ENCODE measurements at places on chromosomes 11 and 22.

DNA sequence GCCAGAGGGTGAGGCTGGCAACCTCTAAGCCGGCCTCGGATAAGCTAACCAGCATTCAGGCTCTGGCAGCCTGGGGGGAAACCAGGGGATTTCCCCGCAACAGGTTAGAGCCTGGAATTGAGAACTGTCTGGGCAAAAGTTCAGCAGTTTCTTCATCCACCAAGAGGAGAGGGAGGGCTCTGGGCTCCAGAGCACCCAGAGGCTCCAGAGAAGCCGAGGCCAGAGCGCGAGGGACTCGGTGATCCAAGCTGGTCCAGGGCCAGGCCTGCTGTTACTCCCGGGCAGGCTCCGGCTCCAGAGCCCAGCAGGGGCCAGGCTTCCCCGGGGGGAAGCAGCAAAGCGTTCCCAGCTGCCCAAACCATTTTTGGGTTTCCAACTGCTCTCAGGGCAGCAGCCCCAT is 13.3 kb upstream of the SH3BP1 start:
- no peak for DNase-seq

GRCh38 chr11:61961570-61962212 is 5.7 kb downstream of the FTH1 start:
- no peak for DNase-seq

DNA sequence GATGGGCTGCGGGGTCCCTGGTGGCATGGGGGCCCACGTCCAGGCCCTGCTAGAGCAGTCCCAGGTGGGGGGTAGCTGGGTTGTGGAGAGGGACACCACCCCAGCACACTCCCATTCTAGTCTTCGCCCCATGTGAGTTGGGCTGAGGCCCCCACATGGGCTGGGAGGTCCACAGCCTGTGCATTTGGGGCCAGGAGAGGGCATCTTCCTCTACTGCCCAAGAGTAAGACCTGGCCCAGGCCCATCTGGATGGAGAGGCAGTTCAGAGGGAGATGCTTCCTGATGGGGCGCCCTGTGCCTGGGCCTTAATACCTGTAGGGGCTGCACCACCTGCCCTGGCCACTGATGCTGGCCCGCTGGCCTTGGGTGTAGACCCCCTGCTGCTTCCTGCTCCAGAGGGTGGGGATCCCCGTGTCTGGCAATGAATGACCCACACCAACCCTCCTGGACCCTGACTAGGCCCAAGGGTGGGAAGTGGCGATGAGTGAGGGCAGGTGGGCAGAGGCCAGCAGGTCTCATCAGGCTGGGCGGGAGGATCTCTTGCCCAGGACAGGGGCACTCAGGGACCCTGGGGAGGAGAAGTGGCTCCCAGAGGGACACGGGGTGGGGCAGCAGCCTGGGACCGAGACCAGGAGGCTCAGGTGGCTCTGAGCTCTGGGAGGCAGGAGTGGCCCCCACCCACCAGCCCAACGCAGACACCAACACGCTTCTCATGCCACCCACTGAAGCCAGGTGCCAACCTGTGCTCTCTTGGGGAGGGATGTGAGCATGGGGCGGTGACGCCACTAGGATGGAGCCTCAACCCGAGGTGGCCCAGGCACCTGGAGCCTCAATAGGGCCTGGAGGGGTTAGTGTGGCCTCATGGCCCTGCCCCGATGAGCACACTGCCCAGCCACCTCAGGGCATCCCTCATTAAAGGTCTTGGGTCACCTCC is 17.4 kb upstream of the GNB1L start:
- no peak for DNase-seq

GRCh38 chr11:75029836-75030631 is 41.3 kb downstream of the NEU3 start:
- no peak for DNase-seq

DNA sequence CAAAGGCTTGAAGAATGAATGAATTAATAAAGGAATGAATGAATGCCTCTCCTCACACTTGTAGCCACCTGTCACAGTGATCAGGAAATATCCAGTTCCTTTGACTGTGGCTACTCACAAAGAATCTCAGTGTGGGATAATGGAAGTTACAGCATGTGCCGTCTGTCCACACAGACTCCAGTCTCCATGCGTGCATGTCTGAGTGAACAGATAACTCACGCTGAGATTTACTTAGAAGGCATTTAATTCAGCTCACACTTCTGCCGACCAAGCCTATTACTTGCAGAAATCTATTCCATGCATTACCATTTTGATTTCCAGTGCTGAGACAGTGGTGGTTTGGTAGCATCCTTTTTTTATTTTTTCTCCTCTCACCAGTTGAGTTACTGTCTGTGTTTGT is 32.3 kb upstream of the HMGXB4 start:
- no peak for DNase-seq

- no peak for DNase-seq
Observed at GRCh38 chr11:128669506-128670270, 24.2 kb upstream of the FLI1 start.

GRCh38 chr22:29854432-29854831 is 16.4 kb upstream of the ASCC2 start:
- DNase-seq = no peak

DNA sequence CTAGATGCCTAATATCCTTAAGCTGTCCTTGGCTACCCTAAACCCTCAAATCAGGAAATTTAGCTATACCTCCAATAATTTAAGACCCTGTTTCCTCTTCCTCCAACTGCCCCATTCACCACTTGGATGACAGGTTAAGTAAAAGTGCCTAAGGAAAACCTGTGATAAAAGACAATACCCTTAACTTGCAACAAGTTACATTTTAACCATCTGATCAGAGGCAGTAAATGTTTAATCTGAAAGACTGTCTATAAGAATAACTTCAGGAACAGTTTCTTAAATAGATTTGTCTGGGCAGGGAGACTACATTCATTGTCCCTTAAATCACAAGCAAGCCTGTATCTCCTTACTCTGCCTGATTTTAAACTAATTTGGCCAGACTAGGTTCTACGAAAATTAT is 129.1 kb downstream of the APOL5 start:
- no peak for DNase-seq

DNA sequence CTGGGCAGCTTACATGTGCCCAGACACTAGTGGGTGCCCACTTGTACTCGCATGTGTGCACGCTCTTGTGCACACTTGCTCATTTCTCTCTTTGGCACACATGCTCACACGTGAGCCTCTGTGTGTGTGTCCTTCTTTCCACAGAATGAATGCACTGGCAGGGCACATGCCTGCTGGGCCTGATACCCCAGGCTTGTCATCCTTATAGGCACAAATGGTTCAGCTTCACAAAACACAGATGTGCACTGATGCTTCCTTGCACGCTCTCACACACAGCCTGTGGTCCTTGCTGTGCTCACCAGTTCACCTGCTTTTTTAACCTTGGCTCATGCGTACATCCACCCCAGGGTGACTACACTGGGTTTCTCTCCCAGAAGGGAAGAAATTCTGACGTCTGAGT is 174.8 kb downstream of the BUD13 start:
- no peak for DNase-seq

DNA sequence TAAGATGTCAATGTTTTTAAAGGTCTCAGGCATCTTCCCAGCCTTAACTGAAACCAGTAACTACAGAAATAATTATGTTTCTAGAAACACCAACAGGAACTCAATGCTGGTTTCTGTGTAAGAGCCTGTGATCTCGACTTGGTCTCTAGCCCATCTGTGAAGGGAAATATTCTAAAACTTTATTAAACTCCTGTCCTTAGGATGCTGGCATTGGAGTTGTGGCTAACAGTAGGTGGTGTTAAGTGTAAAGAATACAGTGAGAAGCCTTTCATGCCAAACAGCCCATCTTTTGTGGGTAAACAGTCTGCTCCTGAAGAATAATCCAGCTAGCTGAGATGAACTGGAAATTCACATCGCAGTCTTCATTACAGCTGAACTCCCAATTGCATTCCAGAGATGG is 133.2 kb downstream of the ADAMTS15 start:
- DNase-seq = no peak

- no peak for DNase-seq
Observed at GRCh38 chr11:83611600-83611999, 325.4 kb upstream of the CCDC90B start.

DNA sequence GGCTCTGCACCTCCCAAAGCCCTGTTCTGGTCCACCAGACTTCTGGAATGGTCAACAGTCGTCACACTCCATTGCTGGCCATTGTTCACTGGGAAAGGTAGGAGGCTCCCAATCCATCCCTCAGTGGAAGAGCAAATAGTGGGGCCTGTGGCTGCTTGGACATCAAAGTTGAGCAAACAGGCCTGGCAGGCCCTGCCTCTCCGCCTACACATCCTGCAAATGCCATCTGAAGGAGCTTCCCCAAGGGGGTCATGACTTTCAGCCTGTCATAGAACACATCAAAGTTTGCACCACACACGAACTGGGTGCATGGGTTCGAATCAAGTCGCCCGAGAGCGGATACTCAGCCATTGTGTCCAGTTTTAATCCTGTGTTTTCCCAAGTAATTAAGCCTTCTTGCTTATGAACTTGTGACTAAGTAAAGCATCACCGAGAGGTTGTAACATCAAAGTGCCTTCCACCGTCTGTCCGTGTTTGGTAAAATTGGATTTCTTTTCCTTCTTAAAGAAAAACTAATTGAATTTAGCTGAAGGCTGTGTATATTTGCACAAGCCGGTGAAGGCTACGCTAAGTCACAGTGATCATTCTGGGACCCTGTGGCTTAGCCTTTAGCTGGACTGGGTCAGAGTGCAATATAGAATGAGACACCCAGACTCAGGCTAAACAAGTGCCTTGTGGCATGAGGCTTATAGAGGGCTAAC is 36.1 kb downstream of the CLPB start:
- no peak for DNase-seq

DNA sequence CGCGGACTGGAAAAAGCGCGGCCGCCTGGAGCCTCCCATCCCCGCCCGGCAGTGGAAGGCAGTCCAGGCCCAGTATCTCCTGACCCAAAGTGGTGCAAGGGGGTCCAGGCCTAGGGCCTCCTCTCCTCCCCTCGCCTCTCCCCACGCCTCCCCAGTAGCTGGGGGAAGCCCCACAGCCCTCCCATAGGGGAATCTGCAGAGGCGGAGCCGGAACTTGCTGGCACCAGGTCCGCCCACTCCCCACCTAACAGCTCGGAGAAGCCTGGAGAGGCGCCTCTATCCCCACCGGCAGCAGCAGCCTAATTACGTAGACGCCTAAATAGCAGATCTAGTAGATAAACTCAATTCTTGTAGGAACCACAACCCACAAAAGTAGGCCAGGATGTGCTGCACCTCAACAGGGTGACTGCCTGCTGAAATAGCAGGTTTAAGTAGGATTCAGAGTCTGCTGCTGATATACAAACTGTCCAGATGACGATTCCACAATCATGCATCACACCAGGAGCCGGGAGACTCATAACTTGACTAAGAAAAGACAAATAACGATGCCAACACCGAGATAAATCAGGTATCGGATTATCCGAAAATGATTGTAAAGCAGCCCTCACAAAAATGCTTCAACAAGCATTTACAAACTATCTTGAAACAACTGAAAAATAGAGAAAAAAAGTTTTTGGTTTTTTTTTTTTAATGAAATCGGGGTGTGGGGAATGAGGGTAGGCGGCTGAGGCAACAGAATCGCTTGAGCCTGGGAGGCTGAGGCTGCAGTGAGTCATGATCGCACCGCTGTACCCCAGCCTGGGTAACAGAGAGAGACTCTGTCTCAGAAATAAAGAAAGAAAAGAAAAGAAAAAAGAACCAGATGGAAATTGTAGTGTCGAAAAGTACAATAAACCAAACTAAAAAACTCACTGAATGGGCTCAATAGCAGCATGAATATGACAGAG is 11.4 kb upstream of the BRD1 start:
- peak; percentile 76 for DNase-seq

DNA sequence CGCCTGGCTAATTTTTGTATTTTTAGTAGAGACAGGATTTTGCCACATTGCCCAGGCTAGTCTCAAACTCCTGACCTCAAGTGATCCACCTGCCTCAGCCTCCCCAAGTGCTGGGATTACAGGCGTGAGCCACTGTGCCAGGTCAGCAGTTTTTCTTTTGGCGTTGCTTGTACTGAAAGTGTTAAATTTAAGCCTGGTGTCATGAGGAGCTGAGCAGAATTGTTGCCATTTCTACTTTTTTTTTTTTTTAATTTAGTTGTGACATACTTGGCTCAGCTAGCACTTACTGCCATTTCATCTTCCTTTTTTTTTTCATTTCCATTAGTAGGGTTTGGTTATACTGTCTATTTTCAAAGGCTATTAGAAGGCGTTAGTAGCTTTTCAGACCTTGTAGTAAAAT is 10.7 kb downstream of the TAB1 start:
- no peak for DNase-seq

DNA sequence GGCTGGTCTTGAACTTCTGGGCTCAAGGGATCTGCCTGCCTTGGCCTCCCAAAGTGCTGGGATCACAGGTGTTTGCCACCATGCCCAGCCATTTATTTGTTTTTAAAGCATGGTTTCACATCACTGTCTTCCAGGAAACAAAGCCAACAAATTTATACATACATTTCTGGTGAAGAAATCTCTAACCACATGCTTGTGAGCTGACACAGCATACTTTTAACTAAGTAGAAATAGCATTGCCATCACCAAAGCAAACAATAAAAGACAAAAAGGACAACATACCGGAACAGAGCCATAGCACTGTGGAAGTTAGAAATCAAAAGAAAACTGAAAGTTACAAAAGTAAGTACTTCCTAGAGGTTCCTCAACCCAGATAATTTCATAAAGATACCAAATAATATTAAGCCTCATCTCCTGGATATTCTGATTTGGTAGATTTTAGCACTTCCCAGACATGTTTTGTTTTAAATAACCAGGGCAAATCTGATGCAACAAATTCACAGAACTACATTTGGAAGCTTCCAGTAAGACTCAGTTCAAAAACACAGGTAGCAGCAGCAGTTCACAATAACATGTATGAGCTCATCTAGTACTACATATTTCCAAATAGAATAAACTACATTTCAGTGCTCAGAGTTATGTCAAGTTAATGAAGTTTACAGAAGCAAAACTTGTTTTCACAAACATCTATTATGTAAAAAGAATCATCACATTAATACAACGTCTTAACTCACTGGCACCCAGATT is 70.6 kb downstream of the RRAS2 start:
- no peak for DNase-seq

- no peak for DNase-seq
Observed at GRCh38 chr11:1060410-1060809, 14.3 kb upstream of the MUC2 start.

DNA sequence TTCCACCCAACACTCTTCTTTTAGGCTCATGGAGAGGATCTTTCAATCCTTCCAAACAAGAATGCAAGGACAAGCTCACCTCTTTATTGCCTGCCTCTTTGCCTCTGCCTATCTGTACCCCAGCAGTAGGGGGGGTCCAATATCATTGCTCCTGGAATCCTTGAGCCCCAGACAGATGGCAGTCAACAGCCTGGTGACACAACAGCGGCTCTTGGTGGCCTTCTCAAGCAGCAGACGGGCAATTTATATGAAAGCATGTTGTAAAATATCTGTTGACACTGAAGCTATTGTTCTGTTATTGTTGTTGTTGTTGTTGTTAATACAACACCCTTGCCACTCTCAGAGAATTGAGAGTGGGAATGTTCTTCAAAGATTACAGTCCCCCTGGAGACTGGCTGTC is 480.0 kb upstream of the CADM1 start:
- no peak for DNase-seq

- no peak for DNase-seq
Observed at GRCh38 chr11:120304526-120304925, 20.6 kb upstream of the TLCD5 start.

- no peak for DNase-seq
Observed at GRCh38 chr22:49413551-49413950, 414.1 kb downstream of the BRD1 start.
